ENCODE measurements at places on chromosomes 3 and 15.

- no peak for DNase-seq
Observed at GRCh38 chr15:62087671-62088352, 21.0 kb downstream of the C2CD4A start.

GRCh38 chr15:48001393-48002039 is 119.3 kb upstream of the SLC24A5 start:
- DNase-seq = no peak

- no peak for DNase-seq
Observed at GRCh38 chr3:123341-123740, 73.2 kb upstream of the CHL1 start.

DNA sequence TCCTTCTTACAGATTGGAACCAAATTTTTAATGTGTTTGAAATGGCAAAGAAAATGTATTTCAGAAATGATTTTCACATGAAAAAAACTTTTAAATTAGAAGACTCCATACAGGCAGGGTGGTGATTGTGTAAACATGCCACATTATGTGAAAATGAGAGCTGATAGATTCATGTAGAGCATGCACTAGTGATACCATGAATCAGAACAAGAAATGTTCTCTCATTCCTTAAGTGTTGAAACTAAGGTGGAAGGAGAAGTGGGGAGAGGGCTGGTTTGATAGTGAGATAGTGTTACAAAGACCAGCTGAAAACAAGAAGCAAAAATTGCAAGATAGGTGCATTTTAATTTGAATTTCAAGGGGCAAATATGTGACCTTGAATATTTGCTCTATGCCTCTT is 100.3 kb downstream of the CCNL1 start:
- no peak for DNase-seq

GRCh38 chr15:64901914-64902313 is 9.8 kb upstream of the ANKDD1A start:
- DNase-seq = no peak

DNA sequence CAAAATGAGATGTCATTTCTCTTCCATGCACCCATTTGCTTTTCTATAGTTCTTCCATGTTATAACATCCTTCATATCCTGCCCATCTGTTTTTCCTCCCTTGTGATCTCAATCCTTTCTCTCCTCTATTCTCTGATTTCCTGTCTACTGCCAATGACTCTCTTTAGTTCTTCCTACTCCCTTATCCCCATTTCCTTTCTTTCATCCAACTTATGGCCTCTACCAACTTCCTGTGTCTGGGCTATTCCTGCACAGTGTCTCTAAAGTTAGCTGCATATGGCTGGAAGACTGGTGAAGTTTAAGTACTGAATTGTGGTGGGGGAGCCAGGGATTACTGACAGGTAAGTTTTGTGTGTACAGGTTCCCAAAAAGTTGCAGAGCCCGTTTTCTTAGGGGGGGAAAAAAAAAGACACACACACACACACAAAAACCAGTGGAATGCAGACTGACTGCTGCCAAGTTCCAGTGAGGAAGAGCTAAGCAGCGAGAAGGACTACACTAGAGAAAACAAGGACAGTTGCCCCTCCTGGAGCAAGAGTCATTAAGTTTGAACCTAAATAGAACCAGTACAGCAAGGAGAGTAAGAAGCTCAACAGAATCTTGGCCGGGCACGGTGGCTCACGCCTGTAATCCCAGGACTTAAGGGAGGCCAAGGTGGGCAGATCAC is 28.8 kb downstream of the XRN1 start:
- no peak for DNase-seq
